ENCODE measurements at places on chromosomes 12 and 14.

DNA sequence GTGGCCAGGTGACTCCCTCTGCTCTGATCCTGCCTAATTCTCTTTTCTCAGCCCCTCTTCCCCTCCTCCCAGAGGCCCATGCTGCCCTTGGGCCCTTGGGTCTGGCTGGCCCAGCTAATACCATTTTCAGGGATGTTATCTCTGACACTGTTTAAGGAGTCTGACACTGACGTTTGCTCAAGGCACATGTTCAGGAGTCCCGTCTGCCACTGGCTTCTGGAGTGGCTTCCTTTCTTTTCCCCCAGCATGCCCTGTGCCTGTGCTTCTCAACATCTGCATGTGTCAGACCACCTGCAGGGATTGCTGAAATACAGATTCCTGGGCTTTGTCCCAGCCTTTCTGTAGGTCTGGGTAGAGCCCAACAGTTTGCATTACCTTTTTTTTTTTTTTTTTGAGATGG lies 128.9 kb downstream of the BCL11B start:
- no peak for DNase-seq

- DNase-seq, result no peak
Measured at GRCh38 chr14:55136885-55137786, 8.1 kb downstream of the LGALS3 start.

GRCh38 chr12:111699962-111700361 lies 14.1 kb downstream of the ACAD10 start:
- DNase-seq, result no peak

DNA sequence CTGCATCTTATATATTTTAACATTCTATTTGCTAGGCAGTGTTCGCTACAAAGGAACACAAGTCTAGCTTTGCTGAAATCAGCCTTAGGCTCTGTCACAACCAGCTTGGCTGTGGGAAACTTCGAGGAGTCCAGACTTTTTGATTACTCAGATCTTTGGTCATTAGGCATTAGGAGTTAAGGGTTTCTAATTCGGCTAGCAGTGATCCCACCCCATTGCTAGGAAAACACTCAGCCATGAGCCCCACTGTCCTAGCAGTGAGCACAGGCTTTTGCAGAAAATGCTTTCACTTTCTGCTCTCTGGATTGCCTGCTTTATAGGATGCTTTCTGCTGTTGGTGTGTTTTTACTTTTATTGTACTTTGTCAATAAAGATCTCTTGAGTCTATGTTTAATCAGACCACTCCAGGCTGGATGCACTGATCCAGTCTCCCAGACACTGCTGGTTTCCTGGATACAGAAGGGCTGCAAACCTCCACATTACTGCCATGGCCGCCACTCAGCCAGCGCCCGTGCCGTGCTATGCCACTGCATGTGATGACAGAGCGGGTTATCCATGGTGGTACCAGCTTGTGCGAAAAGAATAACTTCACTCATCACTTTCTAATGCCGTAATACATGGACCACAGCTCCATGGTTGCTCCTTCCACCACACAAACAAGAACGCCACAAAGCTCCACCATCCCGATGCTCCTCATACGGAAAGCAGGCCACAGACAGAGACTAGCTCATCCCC lies 41.0 kb upstream of the PYGL start:
- DNase-seq, result no peak

DNA sequence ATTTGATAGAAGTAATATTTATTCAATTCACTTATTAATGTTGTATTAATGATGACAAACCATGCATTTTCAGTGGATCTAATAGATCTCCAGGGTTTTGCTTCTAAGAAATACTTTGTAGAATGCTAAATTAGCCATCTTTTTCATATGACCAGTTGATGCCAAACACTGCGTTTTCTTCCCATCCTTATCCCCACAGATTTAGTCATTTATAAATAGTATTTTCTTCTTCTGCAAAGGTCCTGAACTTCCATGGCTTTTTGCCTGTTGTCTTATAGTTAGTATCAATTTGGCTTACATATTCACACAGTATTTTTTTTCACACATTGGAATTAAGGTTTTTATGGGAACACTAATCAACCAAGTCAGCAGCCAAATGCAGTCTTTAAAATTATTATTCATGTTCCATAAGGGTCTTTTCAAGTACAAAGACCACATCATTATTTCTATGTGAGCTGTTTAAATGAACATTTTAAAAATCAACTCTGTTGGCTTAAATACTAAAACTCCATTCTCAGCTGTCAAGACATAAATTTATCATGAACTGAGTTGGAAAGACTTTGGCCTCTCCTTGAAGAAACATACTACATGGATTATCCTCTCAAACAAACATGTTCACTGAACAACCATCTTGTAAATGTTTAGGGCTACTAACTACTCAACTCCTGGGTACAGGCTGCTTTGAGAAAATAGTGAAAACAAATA lies 1278.4 kb upstream of the FLRT2 start:
- no peak for DNase-seq

DNA sequence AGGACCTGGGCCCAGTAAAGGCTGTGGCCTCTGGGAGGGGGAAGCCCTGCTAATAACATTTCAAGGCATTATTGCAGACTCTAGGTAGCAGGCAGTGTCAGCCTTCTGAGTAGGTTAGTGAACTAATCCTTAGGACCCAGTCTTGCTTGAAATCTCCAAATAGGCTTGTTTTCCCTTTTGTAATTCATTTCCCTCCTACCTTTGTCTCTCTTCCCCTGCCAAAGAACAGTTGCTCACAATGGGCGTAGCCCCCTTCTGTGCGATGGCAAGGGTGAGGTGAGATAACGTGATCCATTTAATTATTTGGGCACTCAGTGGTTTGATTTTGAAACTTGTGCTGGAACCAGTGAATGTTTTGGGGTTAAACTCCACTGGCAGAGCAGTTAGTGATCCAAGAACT lies 10.9 kb downstream of the PELI2 start:
- DNase-seq, result no peak

DNA sequence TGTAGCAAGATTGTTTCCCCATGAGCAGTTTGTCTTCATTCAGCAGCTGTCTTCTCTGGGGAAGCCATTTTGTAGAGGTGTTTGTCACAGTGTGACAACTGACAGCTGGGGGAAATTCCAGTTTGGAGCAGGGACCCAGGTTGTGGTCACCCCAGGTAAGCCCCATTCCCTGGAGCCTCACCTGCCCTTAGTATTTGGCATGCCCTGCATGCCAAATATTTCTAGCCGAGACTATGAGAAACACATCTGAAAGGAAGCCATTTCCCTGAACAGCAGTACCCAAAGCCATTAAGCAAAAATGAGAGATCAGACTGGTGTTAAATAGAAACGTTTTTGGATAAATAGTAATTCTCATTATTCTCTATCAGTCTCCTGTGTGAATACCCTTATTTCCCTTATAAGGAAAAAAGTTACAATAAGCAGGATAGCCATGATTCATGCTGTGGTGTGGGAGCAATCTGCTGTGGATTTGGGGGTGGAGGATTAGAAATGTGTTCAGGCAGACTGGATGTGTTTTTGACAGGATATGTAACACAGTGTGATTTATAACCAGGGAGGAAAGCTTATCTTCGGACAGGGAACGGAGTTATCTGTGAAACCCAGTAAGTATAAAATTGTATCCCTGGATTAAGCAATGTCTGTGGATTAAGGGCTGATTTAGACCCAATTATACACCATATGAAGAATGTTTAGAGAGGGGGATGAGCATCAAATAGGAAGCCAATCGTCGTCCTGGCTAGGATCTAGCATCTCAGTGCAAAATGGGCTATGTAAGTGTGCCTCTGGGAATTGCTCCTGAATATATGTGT lies 68.9 kb downstream of the DAD1 start:
- DNase-seq, result no peak

- no peak for DNase-seq
Measured at GRCh38 chr12:67792185-67792584, 143.6 kb downstream of the DYRK2 start.

GRCh38 chr12:19483727-19484126 lies 44.4 kb downstream of the AEBP2 start:
- DNase-seq, result no peak

Data from NCI-H1436 (cell line).